ENCODE measurements at places on chromosomes 16 and 17. TPM values are rescaled to one million over a fixed set of nuclear protein-coding genes. Genes with fewer than 3 reads are reported as not detected.

Gene CORO6
- total RNA-seq = 2.0 TPM

Gene PIP4K2B
- total RNA-seq = 69.3 TPM

Gene ANKRD40CL
- total RNA-seq = not detected

Gene PRKCB
- not detected for total RNA-seq
